ENCODE measurements at places on chromosomes 5 and 9.

GRCh38 chr5:79481574-79481973 is 32.4 kb downstream of the HOMER1 start:
- no peak for DNase-seq

GRCh38 chr5:143896966-143897365 is 85.0 kb downstream of the HMHB1 start:
- DNase-seq: no peak

DNA sequence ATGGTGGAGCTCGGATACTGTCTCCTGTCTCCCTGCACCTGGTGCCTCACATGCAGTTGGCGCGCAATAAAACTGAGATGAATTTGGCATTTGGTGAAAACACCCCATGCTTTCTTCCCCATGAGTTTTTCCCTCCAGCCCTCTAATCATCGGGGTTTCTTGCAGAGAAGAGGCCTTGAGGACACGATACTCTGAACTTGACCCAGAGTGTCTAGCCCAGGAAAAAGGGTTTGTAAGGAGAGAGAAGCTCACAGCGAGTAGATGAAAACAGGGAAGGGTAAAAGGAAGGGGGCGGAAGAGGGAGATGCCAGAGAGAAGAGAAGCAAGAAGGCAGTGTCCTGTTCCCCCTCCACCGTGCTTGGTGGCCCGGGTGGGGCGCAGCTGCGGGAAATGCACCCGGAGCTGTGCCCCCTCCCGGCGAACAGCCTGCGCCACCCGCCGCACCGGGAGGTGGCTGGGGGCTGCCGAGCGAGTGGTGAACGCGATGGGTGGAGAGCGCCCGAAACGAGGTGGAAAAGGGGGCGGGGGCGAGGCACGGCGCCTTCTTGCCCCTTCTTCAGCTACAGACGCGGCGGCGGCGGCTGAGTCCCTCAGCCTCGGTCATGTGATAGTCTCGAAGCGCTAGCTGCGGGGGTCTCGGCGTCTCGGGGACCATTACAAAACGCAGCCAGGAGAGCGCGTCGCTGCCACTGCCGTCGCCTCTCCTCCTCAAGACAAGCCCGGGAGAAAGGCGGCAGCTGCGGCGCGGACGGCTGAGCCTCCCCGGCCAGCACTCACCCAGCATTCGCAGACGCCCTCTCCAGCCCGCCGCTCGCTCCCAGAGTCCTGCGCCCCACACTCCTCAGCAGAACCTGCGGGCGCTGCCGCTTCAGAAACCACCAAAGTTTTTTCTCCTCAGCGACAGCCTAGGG is 1.1 kb upstream of the FOXB2 start:
- DNase-seq: no peak

- DNase-seq: peak; percentile 13
Observed at GRCh38 chr9:84271531-84271900, 69.0 kb downstream of the SLC28A3 start.

- DNase-seq: no peak
Observed at GRCh38 chr5:88836195-88836838, 46.7 kb downstream of the MEF2C start.

DNA sequence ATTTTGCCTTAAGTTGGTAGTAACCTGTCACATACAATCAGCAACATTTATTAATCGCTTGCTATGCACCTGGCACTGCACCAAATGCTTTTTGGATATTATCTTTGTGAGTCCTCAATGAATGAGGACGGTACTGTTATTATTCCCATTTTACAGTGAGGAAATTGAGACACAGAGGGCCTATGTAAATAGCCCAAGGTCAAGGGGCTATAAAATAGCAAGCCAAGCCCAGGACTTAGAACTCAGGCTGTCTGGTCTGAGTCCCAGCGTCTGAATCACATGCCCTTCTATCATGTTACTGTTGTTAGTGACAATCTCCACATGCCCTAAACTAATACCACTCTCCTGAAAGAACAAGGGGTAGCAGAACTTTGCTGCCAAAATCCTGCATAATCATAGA is 60.0 kb downstream of the ERAP1 start:
- DNase-seq: no peak

- DNase-seq: no peak
Observed at GRCh38 chr5:1545126-1545804, 21.5 kb upstream of the LPCAT1 start.

DNA sequence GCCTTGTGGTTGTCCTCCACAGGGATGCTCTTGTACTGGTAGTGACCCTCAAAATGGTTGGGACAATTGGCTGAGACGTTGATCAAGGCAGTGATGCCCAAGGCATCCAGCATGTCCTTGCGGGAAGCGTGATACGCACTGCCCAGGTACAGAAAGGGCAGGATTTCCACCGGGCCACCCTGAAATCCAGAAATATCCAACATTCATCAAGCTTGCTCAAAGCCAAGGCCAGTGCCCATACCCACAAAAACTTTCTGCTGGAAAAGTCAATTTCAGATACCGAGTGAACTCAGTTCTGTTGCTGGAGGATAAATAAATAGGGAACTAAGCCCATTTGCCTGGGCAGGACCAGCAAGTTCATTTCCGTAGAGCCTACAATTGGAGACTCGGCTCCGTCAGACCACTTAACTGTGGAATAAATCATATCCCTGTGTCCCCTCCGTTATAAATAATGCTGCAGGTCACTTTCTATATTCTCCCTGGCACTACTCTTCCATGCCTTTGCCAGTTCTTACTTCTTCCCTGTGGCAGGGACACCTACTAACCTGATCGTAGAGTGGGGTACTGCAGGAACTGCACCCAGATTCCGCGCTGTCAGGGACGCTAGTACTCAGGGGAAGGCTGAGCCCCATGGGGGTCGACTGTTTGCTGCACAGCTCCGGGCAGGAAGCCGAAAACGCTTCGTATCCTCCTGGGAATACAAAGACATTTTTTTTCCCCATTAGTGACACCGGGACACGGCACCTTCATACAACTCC is 1.2 kb downstream of the DUSP1 start:
- DNase-seq: no peak

DNA sequence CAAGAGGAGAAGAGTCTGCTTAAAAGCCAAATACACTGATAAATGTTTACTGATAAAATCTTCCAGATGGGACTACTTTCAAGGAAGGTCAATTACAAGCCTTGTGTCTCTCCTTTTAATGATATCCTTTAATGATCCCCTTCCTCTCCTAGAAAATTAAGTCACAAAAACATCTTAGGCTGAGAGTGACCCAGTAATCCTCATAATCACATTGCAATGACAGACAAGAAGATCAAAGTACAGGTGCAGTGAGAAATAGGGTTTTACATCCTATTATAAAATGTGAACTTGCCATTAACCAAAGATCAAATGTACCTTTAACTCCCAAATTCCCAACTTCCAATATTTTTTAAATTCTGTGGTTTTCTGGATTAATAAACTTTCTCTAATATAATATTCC is 514.8 kb downstream of the RAB3C start:
- DNase-seq: no peak

GRCh38 chr5:172556971-172557461 is 84.0 kb upstream of the NEURL1B start:
- DNase-seq: no peak

- peak; percentile 50 for DNase-seq
Observed at GRCh38 chr5:40437452-40437861, 242.3 kb upstream of the PTGER4 start.

DNA sequence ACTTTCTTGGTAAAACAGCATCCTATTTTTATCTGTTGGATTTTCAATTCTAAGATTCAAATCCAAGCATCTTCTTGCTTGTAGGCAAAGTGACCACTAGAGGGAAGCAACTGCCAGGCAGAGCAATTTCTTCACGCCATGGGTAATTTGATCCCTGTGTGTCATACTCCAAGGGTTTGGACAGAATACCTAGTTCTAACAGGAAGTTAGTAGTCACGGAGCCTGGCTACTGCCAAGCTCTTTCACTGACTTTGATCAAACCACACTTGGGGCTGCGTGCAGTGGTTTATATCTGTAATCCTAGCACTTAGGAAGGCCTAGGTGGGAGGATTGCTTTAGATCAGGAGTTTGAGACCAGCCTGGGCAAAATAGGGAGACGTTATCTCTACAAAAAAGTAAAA is 473.6 kb upstream of the TNC start:
- DNase-seq: peak; percentile 100

DNA sequence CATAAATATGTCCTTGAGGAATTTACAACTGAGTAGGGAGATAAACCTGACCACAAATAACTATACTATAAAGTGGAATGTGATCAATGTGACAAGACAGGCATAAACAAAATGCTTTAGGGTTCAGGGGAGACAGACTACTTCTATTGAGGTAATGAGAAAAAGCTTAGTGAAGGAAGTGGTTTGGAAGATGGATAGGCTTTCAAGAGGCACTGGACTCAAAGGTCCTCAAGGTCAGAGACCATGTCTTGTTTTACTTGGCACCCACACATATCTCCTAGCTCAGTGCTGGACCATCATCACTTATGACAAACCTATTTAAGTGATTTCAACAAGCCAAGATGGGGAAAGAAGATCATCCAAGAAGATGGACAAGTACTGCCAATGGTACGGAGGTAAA is 257.8 kb downstream of the BNC2 start:
- no peak for DNase-seq

DNA sequence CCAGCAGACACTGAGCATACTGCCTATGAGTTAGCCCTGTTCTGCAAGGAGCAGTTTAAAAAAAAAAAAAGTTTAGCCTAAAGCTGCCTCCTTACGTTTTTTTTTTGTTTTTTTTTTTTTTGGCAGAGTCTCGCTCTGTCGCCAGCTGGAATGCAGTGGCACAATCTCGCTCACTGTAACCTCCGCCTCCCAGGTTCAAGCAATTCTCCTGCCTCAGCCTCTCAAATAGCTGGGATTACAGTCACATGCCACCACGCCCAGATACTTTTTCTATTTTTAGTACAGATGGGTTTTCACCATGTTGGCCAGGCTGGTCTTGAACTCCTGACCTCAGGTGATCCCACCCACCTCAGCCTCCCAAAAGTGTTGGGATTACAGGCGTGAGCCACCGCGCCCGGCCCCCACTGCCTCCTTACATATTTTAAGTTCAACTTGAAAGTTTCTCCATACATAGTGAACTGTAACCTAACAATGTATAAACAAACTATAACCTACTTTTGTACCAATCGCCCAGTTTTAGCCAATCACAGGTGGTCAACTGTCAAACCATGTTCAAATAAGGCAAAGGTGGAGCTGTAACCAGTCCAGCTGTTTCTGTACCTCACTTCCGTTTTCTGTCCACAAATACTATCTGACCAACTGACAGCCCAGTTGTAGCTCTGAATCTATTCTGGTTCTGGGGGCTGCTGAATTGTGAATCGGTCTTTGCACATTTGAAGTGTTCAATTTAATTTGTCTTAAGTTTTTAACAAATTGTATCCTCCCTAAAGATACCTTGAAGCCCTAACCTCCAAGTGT is 17.1 kb downstream of the GKAP1 start:
- DNase-seq: no peak

GRCh38 chr5:126872561-126873354 is 95.8 kb downstream of the LMNB1 start:
- DNase-seq: no peak

DNA sequence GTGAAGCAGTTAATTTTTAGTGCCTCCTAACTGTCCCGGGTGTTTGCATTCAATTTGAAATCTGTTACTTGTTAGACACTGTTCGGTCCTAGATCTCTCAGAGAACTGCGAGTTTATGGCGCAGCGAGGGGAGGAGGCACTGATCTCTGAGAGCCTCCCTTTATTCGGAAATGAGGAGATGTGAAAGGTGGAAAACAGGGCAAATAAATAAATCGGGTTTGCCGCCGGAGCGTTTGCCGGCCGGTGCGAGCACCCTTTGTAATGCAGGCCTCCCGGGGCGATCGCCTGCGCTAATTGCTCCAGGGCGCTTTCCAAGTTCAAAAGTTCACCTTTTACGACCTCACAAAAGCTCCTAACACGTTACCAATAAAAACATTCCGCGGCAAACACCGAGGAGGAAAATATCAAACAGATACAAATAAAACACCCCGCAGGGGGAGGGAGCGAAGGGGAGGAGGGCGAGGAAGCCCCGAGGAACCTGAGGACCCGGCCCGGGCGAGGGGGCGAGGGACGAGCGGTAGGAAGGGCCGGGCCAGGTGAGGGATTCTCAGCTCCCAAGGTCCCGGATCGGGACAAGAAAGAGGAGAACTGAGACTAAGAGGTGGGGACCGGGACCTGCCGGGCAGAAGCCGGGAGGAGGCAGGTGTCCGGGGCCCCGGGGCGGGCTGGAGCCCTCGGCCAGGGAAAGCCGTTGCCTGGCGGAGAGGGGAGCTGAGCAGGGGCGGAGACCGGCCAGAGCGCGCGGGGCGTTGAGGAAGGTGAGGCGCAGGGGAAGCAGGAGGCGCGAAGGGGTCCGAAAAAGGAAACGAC is 1.4 kb downstream of the NR6A1 start:
- no peak for DNase-seq

- DNase-seq: no peak
Observed at GRCh38 chr5:178547052-178547666, 43.0 kb downstream of the COL23A1 start.

GRCh38 chr9:128151309-128152132 is 2.3 kb downstream of the LCN2 start:
- no peak for DNase-seq

DNA sequence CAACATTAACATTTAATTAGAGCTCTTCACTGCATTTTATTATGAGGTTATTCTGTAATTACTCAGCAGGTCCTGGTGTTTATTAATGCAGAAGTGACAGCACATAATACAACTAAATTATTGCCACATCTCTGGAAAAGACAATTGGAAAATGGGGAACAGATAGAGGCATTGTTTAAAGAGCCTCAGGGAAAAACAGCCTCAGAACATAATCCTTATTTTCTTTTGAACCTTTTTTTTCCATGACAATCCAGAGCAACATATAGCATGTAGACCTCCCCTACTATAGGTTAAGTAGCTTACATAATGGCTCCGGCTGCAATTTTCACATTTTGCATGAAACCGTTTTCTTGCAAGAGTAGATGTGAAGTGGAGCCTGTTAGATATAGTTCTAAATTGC is 87.2 kb downstream of the RMI1 start:
- no peak for DNase-seq

- no peak for DNase-seq
Observed at GRCh38 chr9:13446286-13446937, 166.9 kb upstream of the MPDZ start.

DNA sequence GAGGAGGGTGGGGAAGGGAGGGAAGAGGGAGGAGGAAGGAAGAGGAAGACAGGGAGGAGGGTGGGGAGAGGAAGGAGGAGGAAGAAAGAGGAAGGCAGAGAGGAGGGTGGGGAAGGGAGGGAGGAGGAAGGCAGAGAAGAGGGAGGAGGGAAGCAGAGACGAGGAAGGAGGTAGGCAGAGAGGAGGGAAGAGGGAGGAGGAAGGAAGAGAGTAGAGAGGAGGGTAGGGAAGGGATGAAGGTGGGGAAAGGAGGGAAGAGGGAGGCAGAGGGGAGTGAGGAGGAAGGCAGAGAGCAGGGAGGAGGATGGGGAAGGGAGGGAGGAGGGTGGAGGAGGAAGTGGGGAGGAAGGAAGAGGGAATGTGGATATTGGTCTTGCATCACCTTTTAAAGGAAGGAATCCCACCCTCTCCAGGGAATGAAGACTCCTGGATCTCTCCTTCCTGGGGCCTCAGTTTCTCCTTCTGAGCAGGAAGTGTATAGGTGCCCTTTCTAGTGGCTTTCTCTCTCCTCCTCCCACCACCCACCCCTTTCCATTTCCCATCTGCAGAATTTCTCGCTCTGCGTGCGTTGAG is 188.9 kb upstream of the ZNF618 start:
- no peak for DNase-seq

All from AG09309 (cell line).